Stimulated activated CD4-positive, alpha-beta T cell treated with anti-CD3 and anti-CD28 coated beads, TNF-alpha, amount 100 ng/mL, for 4 hours (primary cell): ENCODE measurements at places on chromosomes 5 and 9.

- DNase-seq = no peak
Observed at GRCh38 chr5:79753092-79753491, 63.5 kb downstream of the CMYA5 start.

DNA sequence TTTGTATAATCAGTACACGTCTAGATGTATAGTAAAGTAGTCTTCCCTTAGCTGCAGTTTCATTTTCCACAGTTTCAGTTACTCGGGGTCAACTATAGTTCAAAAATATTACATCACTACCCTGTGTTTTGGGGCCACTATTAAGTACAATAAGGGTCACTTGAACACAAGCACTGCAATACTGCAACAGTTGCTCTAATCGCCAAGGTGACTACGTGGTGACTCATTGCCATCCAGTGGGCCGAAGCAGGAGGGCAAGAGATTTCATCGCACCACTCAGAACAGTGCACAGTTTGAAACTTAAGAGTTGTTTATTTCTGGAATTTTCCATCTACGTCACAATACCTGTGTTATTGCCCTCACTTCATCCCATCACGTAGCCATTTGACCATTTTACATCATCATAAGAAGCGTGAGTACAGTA, at the start of gene ARL14EPL:
Gene ARL14EPL, plus strand, starts transcription at position 379 of the 424 bp plus-strand sequence. CDS start 18,994 bp downstream, outside the sequence.
- DNase-seq = no peak

GRCh38 chr5:178651046-178651810, 24.4 kb upstream of the CLK4 start:
- DNase-seq = no peak

- no peak for DNase-seq
Observed at GRCh38 chr9:115507148-115507547, 389.2 kb upstream of the TNC start.

- no peak for DNase-seq
Observed at GRCh38 chr5:173016598-173017046, 33.1 kb downstream of the ATP6V0E1 start.

- peak; percentile 63 for DNase-seq
Observed at GRCh38 chr5:180090098-180090768, 18.7 kb upstream of the RNF130 start.

GRCh38 chr5:35659556-35659955, 41.9 kb downstream of the SPEF2 start:
- no peak for DNase-seq
